Right renal cortex interstitium (tissue), 3 donors: ENCODE measurements at places on chromosomes 7 and 10.

GRCh38 chr10:25177093-25177753 lies 2.4 kb downstream of the GPR158 start:
- no peak for DNase-seq

GRCh38 chr7:34655384-34655783 lies 2.6 kb upstream of the NPSR1 start:
- no peak for DNase-seq

DNA sequence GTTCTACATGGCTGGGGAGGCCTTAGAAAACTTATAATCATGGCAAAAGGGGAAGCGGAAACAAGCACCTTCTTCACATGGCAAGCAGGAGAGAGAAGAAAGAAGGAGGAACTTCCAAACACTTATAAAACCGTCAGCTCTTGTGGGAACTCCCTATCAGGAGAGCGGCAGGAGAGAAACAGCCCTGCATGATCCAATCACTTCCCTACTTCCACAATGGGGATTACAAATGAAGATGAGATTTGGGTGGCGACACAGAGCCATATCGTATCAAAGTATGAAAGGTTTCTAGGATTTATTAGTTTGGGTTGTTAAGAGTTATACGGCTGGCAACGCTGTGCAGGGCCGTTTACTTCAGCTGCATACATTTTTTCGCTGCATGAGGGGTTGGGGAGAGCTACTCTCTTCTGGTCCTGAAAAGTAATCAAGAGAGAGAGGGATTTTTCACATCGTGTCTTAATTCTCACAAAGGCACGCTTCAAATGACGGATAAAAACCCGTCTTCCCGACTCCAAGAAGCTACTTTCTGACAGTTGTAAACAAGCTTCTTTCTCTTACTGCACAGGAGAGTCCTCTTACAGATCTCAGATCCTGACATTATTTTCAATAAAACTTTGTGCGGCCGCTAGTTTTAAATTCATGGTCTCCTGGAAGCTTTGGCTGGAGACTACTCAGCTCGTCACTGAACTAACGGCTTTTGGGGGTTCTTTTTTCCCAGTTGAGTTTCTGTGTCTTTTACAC lies 751 bp upstream of the GTPBP10 start:
- DNase-seq = peak; percentile 36

- no peak for DNase-seq
These were observed 15.4 kb upstream of the VDAC2 start for GRCh38 chr10:75195035-75195763.

DNA sequence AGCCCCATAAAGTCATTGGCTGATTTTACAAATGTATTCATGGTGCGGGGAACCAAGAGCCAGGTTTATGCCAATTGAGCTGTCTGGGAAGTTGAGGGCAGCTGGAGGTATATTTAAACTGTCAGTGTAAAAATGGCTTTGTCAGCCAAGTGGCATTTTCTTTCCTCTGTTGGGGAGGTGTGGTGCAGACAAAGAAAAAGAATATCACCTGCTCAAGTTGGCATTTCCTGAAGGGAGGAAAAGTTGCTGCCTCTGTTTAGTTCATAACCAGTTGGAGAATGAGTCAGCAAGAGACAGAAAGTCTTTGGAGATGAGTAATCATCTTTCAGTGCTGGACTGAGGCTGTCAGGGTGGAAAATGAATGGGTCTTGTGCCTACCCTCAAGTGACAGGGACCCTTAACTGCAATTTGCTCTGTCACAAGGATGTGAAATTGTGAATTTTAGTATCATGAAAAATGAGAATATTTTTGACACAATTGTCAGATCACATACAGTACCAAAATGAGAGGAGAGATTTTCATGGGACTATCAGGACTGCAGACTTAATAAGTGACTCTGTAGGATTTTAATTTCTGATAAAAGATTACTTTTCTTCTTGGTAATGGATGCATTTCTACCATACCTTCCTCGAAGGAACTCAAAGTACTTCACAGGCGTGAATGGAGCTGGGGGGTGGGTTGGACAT lies 137.3 kb downstream of the ANLN start:
- DNase-seq = no peak

- no peak for DNase-seq
These were observed 3.6 kb upstream of the ZEB1 start for GRCh38 chr10:31315453-31315852.

DNA sequence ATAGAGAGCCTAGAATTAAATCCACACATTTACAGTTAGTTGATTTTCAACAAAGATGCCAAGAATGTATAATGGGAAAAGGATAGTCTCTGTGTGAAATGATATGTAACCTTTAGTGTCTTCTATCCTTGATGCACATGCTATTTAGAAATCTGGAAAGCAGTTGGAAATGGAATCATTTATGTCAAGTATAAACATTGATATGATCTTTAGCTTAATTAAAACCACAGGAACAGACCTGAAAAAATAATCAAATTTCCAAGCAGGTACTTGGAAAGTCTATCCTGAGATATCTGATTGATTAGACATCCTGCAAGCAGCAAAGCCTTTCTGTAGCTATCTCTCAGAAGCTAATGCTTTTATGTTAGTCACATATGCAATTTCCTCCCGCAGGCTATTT lies 24.4 kb upstream of the SRI start:
- DNase-seq = no peak

DNA sequence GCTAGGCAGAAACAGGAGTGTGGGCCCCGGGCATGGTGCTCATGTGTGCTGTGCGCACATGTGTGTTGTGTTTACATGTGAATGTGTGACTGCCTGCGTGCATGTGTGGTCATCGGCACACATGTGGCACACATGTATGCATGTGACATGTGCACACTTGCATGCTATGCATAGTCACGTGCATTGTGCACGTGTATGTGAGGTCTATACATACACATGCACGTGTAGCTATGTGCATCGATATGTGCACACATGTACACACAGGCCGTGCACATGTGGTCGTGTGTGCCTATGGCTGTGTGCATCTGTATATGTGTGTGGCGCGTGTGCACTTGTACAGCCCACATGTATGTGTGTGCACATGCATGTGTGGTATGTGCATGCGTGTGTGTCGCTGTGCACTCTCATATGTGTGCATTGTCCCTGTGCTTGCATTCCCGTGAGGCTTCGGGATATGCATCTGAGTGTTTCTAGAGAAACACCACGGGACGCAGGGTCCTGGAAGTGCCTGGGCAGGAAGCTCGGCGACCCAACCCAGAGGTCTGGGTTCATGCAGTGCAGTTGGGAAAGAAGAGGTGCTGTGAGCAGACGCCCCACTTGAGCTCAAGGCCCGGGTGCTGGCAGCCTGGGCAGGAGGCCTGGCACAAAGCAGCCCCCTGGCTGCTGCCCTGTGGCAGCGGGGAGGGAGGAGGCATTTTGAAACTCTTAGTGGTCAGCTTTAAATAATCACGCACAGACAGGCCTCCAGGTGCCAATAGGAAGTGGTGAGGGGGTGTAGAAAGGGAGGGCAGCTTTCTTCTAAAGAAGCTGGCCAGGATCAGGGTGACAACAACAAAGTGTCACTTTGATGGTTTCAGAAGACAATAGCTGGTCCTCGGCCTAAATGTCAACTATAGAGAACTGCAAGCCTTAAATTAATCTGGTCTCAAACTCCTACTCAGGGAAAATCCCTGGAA lies 410.0 kb upstream of the MGMT start:
- no peak for DNase-seq

DNA sequence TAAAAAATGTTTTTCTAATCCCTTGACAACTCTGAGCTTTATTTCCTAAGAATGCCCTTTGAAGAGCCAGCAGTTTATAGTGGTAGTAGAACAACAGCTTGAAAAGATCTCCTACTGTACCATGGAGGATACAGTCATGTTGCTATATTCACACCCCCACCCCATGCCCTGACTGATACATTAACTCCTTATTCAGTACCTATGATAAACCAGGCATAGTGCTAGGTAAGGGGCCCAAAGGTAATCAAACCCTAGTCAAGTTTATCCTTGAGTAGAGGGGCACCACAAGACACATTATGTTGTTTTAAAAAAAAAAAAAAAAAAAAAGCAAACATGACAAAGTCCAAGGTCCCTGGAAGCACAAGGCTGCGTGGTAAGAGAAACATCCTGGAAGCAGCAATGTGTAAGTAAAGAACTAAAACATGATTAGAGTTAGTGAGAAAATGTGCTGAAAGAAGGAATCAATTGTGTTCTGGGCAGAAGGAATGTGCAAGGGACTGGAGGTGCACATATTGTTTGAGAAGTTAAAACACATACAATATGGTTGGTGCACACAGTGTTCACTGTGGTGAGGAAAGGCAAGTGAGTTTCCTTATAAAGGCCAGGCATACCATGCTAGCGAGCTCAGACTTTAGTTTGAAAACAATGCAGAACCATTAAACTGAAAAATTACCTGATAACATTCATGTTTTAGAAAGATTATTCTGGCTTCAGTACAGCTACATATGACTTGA lies 51.2 kb downstream of the PDE1C start:
- no peak for DNase-seq

- DNase-seq = no peak
These were observed 654.1 kb downstream of the NRG3 start for GRCh38 chr10:82529062-82529461.

GRCh38 chr10:3037182-3037581 lies 30.2 kb upstream of the PFKP start:
- no peak for DNase-seq

DNA sequence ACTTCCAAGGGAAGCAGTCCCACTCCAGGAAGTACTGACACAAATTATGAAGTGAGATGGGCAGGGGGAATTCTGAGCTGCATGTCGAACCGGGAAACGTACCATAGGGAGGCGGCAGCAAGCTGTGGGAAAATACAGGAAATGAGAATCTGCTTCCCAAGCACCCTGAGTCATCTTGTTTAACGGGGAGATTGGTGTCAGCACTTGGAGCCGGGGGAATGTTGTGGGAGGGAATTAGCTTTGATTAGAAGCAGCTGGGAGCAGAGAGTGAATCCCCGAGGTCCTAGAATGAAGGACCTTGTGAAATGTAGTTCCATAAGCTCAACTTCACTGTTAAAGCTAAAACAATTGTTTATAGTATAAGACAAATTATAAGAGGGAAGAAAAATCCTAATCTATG lies 141.4 kb upstream of the PRKCQ start:
- DNase-seq = no peak

DNA sequence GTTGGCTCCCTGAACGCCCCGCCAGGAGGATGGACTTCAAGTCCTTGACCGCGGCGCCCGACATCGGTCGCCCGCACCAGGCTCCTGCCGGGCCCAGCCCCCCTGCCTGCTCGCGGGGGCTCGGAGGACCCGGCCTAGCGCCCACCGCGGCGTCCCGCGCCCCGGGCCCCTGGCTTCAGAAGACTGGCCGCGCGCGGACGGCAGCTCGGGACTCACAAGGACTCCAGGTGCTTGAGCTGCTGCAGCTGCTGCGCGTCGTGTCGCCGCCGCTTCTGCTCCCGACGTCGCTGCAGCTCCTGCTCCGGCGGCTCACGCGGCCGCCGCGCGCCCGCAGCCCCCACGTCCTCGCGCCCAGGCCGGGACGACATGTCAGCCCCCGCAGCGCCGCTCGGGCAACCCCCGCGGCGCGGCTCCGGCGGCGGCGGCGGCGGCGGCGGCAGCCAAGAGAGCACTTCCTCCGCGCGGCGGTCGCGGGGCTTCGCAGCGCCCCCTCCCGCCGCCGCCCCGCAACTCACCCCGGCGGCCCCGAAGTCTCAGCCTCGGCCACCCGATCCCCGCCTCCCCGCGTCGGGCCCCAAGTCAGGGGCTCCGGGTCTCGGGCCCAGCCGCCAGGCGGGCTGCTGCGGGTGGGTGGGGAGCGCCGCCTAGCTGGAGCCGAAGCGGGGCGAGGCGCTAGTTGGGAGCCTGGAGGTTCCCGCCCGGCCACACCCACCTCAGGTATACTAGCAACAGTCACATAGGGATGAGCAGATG lies at the start of gene RP9:
Gene RP9 (minus strand): TSS at position 400 of the 753 bp plus-strand sequence. CDS start 32 bp downstream, at position 368.
- DNase-seq = peak; percentile 61

- no peak for DNase-seq
These were observed 168.5 kb downstream of the LCOR start for GRCh38 chr10:97000487-97001182.
